ENCODE measurements at places on chromosomes 3 and 15.

DNA sequence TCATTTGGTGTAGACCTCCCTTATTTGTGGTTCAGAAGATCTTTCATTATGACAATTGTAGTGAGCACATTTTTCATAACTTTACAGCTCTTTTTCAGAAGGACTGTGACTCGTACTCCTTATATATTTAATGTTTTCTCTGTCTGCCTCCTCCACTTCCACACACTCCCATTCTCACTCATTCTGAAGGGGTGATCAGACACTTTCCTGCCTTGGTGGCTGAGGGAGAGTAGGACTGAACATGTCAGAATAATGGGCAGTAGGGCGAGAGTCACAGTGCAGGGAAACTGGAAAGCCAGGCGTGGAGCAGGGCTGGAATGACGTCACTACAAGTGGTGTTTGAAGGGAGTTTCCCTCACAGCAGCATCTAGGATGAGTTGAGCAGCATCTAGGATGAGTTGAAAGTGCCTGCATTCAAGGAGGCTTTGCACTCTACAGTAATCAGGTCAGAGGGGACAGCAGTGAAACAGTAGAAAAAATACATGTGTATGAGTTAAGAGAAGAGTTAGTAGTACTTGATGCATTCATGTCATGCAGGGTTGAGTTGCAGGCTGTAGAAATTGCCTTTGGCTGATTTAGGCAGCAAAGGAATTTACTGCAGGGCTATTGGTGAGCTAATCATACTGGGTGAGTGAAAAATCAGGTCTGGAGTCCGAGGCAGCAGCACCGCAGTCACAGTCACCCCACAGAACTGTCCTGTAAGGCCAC, 36.3 kb upstream of the FBXL22 start:
- DNase-seq = peak; percentile 71

DNA sequence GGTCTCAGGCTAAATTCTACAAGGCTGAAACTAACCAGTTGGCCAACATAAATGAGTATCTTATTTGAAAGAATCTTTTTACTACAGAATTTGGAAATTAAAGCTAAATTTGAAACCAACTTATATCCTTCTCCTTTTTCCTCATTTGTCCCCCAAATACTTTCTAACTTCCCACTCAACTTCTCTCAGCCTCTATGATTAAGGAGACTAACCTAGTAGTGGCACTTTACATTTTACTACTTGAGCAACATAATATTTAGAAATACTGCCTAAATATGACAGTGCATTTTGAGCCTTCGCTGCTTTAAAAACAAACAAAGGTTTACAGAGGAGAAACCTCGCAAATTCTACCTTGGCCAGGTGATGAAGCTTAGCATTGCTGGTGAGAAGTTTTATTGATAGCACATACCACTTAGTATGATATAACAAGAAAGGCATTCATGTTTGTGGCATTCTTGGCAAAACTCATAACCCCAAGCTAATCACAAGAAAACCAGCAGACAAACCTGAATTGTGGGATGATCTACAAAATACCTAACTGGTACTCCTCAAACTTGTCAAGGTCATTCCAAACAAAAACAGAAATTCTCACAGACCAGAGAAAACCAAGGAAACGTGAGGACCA, 432.1 kb upstream of the CFAP20DC start:
- DNase-seq = no peak

GRCh38 chr3:113844622-113845222, 6.1 kb downstream of the GRAMD1C start:
- no peak for DNase-seq

- no peak for DNase-seq
Observed at GRCh38 chr15:44207643-44208042, 12.6 kb upstream of the FRMD5 start.

GRCh38 chr3:23607184-23607847, 198.4 kb upstream of the UBE2E1 start:
- DNase-seq = no peak

GRCh38 chr3:63642488-63642887, 10.0 kb upstream of the SNTN start:
- no peak for DNase-seq

DNA sequence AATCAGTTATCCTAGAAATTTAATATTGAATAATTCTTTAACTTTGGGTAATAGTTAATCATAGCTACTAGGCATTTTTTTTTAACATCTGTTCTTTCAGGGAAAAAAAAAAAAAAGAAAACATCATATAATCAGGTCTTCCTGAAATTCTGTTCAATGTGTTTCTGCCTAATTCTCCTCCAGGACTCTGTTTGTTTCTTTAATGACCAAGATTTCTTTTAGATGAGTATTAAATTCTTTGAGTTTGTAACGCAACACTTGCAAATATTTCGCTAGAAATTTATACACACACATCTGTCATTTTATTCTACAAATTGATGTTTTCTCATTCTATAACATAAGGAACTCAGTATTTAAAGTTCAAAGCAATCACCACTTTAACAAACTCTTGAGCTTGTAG, 56.7 kb downstream of the ALCAM start:
- DNase-seq = no peak

- DNase-seq = no peak
Observed at GRCh38 chr15:85415783-85416182, 35.4 kb downstream of the AKAP13 start.

DNA sequence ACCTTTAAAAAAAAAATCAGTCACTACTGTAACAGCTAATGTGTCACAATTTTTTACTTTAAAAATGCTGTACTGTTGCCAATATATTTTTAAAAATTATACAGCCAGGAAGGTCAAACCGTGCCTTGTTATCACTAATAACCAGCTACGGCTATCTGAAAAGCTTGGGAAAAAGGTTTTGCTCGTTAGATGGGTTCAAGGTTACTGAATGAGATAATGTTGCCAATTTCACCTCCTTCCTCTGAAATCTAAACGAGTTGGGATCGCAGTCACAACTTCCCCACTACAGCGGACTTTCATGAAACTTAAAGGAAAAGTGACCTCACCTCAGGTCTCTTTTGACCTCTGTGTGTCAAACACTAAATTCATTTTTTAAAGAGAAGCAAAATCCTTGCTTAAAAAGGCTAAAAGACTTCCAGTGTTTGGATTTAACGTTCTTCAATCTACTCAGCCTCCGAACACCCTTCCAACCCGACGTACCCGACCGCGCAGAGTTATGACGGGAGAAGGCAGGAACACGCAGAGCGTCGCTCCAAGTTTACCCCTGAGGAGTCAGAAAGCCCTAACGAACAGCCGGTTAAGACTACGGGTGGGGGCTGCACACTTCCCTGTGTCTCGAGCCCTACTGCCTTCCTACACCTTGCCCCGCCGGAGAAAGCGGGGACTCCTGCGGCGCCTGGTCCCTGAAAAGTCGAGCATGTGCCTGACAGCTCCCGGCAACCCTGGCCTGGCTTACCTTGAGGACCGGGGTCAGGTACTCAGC, 860 bp downstream of the ATG3 start:
- peak; percentile 75 for DNase-seq

- no peak for DNase-seq
Observed at GRCh38 chr3:120153294-120153693, 59.0 kb upstream of the GSK3B start.

DNA sequence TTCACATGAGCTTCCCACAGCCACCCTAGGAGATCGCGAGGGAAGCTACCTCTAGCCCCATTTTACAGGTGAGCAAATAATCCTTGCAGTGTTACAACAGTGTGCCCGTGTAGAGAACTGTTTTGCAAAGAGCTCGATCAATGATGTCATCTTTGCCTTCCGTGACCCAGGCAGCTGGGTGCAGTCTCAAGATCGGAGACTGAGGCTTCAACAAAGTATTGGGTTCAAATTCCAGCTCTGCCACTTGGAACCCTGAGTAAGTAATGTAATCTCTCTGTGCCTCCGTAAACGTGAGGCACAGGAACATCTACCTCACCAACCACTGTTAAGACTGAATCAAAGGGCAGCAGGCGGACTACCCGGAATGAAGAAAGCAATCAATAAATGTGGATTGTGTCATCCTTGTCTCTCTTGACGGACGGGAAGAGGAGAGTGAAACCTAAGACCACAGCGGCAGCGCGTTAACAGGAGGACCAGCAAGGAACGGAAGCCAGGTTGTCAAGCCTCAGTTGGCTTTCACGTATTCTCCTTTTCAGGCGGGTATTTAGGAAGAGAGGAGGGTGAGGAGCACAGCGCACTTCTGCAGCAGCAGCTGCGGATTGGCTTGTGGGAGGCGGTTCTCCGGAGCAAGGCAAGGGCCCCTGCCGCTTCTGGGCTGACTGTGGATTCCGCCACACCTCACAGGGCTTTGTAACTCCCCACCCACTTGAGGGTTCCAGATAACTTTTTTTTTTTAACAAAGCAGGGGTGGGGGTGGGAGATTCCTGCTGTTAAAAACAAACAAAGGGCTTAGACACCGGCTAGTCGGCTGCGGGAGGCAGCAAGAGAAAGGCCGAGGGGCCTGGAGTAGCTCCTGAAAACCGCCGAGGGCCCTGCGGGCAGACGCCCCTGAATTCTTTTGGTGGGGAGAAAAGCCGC, 1.5 kb upstream of the SMAD3 start:
- no peak for DNase-seq

- DNase-seq = no peak
Observed at GRCh38 chr3:9130345-9131305, 118.8 kb downstream of the SRGAP3 start.

Data from stimulated activated CD4-positive, alpha-beta T cell treated with anti-CD3 and anti-CD28 coated beads, Interleukin-4, amount 100 ng/mL, for 48 hours (primary cell).